Endodermal cell (in vitro differentiated cells): ENCODE measurements at places on chromosomes 2 and 18. TPM values are rescaled to one million over a fixed set of nuclear protein-coding genes. Genes with fewer than 3 reads are reported as not detected.

The CPO gene
- total RNA-seq: 1.0 and 1.5 TPM in 2 replicates

The SPC25 gene
- 22.4 and 25.2 TPM in 2 replicates for total RNA-seq

GRCh38 chr18:28164771-28165483 lies 12.0 kb downstream of the CDH2 start:
- DNase-seq: no peak

The ROCK1 gene
- total RNA-seq: 44.0 to 55.1 TPM (median 54.2 TPM) in 3 replicates

DNA sequence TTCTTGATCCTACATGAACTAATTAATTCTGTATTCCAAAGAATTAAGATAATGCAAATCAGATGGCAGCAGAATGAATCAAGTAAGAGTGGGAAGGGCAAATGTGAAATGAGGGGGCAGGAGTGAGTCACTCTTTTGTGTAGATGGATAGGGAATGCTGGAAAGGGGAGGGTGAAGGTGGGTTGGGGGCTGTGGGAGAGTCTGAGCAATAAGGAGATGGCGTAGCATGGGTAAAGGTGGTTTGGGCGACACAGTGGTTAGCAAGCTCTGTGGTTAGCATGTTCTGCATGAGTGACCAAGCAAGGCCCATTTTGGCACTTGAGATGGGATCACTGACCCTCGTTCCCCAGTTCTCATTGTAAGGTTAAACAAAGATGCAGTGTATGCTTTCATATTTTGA lies 20.4 kb downstream of the GPD2 start:
- DNase-seq: no peak

The TCF4 gene
- 40.4 to 66.8 TPM (median 45.3 TPM) in 3 replicates for total RNA-seq

DNA sequence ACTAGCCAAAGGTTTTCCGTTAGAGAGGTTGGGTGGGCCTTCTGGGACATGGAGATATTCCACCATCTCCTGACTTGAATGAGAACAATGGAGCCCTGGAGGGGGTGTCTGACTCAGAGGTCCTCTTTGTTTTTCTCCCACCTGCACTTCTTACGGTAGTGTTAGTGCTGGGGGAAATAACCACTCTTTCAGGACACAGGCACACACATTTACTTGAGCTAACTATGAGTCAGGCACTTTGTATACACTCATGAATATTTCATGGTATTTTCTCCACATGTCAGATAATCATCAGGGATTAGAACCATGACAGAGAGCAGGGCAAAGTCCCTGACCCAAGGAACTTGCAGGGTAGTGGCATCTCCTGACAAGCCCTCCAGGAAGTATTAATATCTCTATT lies 439.1 kb downstream of the TSN start:
- no peak for DNase-seq

DNA sequence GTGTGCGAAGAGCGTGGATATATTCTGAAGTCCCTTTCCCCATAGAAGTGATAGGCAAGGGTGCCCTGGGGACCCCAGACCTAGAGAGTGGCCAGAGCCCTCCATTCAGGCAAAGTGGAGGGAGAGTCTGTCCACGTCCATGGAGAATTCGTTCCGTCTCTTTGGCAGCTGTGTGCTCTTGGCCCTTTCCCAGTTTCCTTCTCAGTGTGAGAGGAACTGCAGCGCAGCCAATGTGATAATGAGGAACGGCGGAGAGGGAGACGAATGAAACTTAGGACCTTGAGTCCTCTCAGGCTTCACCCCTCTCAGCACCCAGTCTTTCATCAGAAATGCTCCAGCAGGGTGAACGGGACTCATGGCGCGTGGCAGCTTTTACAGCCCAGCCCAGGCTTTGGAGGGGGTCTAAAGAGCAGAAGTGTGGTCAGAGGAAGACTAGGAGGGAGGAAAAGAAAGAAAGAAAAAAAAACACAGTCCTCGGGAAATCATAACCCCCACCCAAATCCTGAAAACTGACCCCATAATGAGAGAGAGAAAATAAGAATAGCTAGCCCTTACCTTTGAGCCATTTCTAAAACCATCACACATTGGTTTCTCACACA lies 95.0 kb upstream of the RIOK3 start:
- no peak for DNase-seq

GRCh38 chr2:112157472-112157871 lies 19.3 kb downstream of the FBLN7 start:
- DNase-seq: no peak

The LRRC30 gene
- total RNA-seq: not detected in 2 replicates

DNA sequence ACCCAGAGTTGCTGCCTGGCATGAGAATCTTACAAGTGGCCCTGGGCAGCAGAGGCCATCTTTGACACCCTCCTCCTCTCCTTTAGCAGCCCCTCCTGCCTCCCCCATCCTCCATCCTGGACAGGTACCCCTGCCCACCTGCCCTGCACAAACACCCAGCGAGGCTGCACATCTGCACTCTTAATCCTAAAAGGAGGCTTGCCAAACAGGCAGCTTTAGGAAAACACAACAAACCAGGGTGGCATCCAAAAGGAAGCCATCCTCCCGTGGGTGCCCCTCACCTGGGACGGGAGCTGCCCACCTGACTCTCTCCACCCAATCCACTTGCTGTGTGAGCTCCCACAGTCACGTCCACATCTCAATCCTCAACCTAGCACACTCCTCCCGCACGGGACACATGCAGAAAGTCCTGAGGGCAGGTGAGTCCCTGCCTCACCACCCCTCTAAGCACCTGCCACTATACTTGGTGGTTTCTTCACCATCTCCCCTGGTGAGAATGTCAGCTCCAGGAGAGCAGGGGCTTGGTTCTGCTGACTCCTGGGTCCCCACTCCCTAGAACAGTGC lies 5.8 kb downstream of the BIN1 start:
- DNase-seq: no peak
